Cardiac septum (tissue), 1 donor: ENCODE measurements at places on chromosomes 6 and 20. TPM values are rescaled to one million over a fixed set of nuclear protein-coding genes. Genes with fewer than 3 reads are reported as not detected.
A peak's percentile ranks its signal among the peaks of the same experiment; 100 is the strongest.

GRCh38 chr6:163001330-163001729 is 273.6 kb downstream of the PACRG start:
- no peak for DNase-seq

DNA sequence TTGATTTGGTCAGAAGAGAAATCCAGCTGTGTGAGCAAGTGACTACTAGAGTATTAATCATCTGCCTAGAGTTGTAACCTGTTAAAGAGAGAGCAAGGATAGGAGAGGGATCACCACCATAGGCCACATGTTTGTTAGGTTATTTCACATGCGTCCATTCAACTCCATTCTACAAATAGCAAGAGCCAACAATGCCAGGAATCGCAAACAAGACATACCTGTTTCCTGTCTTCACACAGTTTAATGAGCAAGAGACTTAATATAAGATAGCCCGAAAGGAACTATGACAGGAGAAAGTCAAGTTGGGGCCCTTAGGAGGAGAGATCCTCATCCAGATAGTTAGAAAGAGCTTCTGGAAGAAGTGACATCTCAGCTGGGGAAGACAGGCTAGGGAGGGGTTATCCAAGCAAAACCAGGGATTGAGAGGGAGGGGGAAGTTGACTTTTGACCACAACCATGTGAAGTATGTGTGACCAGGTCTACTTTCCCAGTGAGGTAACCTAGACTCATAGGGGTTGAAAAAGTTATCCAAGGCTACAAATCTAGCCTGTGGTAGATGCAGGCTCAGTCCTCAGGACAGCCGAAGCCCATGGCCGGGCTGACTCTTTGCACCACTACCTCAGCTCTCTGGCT is 147.4 kb downstream of the ALDH8A1 start:
- DNase-seq, result no peak

DNA sequence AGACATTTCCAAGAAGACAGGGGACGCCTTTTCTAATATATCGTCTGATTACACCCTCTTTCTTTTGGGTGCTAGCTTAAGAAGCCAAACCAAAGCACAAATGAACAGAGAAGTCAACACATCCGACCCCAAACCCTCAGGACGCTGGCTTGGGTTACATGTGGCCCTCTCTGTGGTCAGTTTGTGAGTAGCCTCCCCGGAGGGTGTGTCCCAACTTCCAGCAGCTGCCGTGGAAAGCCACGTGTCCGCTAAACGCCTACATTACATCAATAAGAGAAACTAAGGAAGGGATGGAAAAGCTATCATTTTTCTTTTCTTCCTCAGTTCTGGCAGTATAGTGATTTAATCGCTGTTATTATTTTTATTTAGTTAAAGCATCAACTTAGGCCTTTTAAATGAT is 487 bp upstream of the BMP6 start:
- DNase-seq, result no peak

DNA sequence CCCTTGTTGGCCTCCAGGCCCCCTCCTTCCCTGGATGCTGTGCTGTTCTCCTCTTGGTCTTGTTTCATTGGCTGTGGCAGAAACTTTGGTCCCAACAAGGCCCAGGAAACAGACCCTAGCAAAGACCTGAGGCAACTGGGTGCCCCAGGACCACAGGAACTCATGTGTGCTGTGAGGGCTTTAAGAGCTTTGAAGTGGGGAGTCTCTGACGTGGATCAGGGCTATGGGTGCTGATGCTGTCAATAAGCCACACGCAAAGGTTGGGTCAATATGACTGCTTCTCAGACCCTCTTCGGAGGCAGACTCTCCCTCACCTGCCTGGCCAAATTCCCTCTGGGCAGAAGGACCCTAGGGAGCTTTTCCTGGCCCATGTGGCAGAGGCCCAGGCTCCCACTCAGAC is 91.5 kb upstream of the MLN start:
- DNase-seq, result no peak

GRCh38 chr6:68711386-68712000 is 76.4 kb downstream of the ADGRB3 start:
- DNase-seq, result no peak

DNA sequence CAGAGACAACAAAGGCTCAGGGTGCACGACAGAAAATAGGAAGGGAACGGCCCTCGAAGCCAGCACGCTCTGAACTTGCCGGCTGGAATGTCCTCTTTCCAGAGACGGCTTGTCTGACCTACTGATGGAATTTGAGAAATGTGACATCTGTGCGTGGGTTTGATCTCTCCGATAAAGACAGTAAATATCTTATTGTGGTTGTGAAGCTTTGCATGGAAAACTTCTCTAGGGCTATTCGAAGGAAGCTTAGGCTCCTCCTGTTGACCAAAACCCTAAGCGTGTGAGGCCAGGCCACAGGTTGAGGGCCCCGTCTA is 247.3 kb downstream of the ZNF217 start:
- no peak for DNase-seq

DNA sequence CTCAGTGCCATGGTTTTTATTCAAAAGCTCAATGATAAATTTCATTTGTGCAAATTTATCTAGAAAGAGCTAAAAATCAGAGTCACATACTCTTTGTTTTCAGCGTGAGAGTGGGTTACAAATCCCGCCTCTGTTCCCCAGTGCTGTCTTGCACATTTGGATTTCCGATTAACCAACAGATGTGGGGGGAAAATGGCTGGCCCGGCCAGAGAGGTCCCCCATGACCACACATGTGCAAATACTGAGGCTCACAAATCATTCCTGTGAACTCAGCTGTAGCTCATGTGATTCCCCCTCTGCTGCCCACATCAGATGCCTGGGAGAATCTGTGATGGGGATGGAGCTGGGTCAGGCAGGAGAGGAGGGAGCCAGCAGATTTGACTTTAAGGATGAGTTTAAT is 168.7 kb downstream of the PAX1 start:
- DNase-seq, result no peak

DNA sequence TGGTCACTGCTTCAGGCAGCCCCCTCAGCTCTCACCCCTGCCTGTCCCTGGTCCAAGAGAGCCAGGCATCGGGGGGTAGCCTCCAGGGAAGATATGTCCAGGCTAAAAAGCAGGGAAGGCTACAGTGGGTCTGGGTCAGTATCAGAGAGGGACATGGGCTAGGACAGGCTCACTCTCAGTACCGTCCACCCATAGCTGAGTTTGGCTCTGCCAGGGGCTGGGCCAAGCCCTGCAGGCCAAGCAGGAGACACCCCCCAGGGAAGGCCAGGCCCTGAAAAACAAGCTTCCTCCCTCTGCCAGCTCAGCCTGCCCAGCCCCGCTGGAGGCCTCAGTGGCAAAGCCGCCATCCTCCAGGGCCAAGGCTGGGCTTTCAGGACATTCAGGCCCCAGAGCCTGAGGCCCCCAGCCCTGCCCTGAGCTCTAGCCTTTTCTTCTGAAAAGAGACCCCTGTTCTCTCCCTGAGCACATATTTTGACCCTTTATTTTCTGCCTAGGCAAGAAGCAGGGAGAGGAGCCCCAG is 28.6 kb upstream of the TGM2 start:
- DNase-seq, result peak; percentile 14

DNA sequence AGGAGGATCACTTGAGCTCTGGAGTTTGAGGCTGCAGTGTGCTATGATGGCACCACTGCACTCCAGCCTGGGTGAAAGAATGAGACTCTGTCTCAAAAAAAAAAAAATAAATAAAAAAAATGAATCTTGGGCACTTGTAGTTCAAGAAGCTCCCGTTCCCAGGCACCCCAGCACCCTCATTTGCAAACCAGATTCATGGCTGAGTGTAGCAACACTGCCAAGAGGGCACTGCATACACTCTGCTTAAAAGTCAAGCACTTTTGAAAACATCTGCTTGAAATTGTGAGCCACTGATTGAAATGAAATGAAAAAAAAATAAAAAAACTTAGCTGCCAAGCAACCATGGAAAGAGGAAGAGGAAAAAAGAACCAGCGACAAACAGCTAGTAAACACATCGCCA is 124.7 kb upstream of the SASH1 start:
- DNase-seq, result no peak

DNA sequence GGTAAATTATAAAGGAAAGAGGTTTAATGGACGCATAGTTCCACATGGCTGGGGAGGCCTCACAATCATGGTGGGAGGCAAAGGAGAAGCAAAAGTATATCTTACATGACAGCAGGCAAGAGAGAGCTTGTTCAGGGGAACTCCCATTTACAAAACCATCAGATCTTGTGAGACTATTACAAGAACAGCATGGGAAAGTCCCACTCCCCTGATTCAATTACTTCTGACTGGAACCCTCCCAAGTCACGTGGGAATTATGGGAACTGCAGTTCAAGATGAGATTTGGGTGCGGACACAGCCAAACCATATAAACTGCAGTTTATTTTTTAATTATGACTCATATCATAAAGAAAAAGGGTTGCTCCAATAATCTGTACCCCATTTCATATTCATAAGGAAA is 22.3 kb upstream of the HLA-DQA2 start:
- no peak for DNase-seq

DNA sequence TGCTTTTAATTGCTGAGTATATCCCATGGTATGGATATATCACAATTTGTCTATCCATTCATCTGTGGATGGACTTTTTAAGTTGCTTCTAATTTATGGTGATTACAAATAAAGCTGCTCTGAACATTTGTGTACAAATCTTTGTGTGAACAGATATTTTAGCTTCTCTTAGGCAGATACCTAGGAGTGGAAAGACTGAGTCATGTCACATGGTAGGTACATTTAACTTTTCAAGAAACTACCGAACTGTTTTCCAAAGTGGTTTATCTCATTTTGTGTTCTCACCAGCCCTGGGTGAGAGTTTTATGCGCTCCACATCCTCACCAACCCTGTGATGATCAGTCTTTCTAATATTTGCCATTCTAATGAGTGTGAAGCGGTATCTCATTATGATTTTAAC is 31.0 kb upstream of the ZNFX1 start:
- no peak for DNase-seq

DNA sequence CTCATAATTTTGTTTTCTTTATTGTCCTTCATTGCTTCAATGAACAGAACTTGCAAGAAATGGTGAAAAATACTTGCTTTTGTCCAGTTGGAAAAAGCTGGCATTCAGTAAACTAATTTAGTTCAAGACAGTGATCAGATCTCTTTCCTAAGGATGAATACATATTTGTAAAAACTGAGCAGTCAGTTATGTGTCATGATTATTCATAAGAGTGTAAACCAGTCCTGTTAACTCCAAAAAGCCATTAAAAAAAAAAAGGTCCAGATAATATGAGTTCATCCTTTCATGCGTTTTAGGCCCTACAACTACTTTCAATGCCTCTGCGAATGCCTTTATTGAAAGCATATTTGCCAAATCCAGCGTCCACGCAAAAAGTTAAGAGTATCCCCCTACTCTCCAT is 609 bp downstream of the PGM3 start:
- no peak for DNase-seq

DNA sequence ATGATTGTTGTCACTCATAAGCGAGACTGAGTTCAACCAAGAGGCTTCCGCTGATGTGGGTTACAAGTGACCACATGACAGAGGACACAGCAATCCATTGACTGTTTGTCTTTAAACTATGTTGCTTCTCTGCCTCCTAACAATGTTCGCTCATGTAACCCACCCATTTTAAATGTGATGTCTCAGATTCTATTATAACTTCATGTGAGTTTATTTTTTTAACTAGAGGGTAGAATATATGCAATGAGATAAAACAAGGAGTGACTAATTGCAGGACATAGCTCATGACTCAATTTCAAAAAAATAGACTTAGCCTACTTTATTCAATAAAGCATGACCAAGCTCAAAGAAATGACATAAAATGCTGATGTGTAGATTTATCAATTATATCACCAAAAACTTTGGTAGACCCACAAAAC is 119.2 kb upstream of the SASH1 start:
- no peak for DNase-seq

GRCh38 chr6:33029328-33030184 is 20.2 kb upstream of the HLA-DOA start:
- no peak for DNase-seq

GRCh38 chr6:43703512-43704429 is 16.2 kb upstream of the MRPS18A start:
- no peak for DNase-seq

DNA sequence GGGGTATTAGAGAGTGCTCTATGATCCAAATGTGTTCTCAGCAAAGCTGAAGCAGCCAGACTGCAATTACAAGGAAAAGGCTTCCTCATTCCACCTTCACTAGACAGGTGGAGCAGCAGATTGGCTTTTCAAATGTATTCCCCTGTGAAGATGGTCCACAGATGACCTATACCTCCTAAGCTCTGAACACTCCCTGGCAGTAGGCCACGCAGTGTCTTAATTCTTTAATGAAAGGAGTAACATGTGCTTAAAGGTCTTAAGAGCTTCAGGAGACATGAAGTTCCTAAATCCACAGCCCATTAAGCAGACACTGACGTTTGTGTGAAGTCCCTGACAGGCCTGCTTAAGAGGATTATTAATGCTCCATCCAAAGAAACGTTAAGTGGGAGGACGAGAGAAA is 138.9 kb upstream of the NUP153 start:
- no peak for DNase-seq

DNA sequence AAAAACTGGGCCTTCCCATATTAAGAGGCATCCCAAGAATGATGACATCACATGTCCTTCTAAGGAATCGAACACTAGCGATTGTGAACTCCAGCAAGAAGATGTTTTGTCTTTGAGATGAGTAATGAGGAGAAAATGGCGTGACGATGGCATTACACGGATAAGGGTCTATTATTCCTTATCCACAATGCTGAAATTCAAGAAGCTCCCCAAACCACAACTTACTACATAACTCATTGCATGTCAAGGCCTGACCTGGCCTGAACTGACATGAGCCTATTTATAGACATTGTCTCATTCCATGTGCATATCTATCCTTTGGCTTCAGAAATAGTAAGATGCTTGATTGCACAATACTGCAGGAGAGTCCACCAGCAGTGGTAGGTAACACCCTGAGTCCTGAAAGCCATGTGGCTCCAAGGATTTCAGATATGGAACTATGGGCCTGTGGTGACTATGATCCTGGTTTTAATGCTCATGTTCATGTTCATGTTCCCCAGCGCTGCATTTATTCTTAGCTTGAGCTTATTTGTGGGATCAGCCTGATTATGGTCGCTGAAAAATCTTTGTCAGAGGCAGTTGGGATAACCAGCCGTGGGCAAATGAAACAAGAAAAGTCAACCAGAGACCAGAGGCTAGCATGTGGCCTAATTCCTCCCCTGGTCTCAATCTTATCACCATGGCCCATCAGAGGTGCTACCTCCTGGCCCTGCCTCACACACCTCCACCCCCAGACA is 183.2 kb upstream of the JARID2 start:
- DNase-seq, result no peak

GRCh38 chr20:16599257-16599656 is 26.0 kb upstream of the KIF16B start:
- no peak for DNase-seq

DNA sequence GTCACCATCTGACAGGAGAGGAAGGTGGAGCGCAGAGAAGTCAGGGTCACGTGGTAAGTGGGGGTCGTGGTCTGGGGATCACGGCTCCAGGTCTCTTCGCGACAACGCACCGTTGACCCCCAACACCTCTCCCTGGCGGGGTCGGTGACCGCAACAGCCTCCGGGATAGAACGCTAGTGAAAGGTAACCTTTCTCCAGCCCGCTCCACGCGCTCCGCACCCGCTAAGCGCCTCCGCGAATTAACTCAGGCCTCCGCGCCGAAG is 600 bp upstream of the SYNJ2 start:
- no peak for DNase-seq

Gene EYS
- total RNA-seq, result 0.24 TPM

Gene E2F1
- total RNA-seq, result 2.3 TPM

Gene TFAP2C
- 0.22 TPM for total RNA-seq

Gene IPCEF1
- total RNA-seq, result 5.0 TPM

Gene STX11
- 8.8 TPM for total RNA-seq

Gene ACTL10
- 0.46 TPM for total RNA-seq

Gene ARFGEF3
- 9.6 TPM for total RNA-seq

Gene ARMC12
- total RNA-seq, result 0.22 TPM

Gene TAAR9
- total RNA-seq, result not detected
